ENCODE measurements at places on chromosomes 2 and 18. TPM values are rescaled to one million over a fixed set of nuclear protein-coding genes. Genes with fewer than 3 reads are reported as not detected.

Gene HMSD
- total RNA-seq = 1.8 TPM

Gene CCDC150
- 9.4 TPM for total RNA-seq

GRCh38 chr2:9322576-9322975, 100.8 kb downstream of the ITGB1BP1 start:
- no peak for DNase-seq

Gene AGAP1
- total RNA-seq = 1.4 TPM

GRCh38 chr18:32258558-32259204, 68.8 kb downstream of the MEP1B start:
- no peak for DNase-seq

GRCh38 chr2:130963196-130963848, 126.6 kb downstream of the ARHGEF4 start:
- peak; percentile 9 for DNase-seq

- DNase-seq = no peak
These were observed 319.8 kb upstream of the FIGN start for GRCh38 chr2:164055623-164056022.

Gene C1QL2
- total RNA-seq = not detected

DNA sequence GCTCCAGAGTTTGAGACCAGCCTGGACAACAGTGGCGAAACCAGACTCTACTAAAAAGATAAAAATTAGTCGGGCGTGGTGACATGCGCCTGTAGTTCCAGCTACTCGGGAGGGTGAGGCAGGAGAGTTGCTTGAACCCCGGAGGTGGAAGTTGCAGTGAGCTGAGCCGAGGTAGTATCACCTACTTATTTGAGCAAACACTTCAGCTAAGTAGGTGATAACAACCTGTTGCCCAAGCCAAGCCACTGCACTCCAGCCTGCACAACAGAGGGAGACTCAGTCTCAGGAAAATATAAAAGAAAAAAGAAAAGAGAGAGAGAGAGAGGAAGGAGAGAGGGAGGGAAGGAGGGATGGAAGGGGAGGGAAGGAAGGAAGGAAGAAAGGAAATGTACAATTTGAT, 21.3 kb downstream of the FER1L5 start:
- no peak for DNase-seq

Gene SPP2
- not detected for total RNA-seq

DNA sequence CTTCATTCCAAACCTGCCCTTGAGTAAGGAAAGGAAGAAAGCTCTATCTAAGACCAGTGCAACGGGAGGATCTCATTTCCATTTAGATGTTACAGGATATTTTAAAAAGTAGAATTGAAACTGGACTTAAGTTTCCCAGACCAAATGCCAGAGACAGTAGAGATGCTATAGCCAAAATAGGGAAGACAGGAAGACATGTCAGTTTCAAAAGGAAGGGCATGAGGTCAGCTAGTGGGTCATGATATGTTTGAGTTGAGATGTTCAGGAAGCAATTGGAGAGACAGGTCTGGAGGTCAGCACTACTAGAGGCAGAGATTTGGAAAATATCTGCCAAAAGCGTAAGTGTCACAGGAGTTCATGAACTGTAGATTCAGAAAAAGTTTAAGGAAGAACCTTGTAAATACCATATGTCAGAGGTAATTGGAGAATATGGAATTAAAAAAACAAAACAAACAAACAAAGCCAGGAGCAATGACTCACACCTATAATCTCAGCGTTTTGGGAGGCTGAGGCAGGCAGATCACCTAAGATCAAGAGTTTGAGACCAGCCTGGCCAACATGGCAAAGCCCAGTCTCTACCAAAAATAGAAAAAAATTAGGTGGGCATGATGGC, 50.8 kb downstream of the EPHA4 start:
- no peak for DNase-seq

DNA sequence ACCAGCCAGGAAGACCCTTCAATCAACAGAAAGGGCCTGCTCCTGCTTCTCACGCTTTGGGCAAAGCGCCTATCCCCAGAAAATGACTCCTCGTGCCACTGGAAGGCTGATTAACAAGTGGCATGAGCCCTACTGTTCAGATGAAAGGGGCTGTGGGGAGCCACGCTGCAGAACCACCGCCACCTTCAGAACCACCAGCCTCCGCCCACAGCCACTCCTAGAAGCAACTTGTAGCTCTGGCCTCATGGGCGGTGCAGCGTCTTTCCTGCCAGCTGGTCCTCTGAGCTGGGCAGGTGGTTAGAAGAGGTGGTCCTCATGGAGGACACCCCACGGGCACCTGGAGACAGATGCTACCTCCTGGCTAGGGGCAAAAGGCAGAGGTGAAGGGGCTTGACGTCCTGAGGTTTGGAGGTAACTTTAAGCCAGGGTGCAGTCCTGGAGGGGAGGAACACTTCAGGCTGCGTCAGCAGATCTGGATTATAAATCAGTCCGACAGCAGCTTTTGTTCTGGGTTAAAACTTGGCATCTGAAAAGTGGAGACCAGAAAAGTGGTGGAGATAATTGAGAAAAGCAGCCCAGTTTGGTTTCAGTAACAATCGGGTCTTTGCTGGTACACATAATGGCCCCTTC, 861 bp upstream of the SEMA4C start:
- peak; percentile 52 for DNase-seq

DNA sequence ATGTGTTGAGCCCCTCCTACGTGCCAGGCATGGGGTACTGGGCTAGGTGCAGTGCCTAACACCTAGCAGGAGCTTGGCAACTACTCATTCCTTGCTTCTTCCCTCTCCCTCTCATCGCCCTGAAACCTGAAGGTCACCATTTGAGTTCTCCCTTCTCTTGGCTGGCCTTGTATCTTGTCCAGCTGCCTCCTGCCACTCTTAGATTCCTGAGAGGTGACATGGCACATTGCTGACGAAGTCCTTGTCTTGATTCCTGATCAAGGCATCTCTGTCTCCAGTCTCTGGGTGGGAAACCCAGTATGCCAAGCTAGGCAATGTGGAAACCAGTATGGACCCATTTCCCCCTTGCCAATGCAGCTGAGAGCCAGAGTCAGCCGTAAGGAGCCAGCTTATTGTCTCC, 9.0 kb upstream of the EFR3B start:
- no peak for DNase-seq

DNA sequence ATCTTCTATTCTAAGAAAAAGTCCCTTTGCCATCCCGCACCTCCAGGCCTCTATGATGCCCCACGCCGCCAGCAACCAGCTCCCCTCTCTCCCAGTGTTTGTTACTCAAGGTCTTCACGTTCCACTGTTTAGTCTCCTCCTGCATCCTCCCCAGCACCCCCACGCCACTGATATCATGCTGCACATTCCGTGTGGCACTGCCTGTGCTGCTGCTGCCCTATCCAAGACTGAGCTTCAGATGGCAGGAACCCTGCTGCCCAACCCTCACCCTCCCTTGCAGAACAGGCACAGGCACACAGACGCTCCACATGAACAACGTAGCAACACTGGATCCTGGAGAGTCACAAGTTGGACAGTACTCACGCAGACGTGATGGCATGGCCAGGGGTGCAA, 35.3 kb downstream of the MYO5B start:
- DNase-seq = no peak

Gene CTAGE1
- total RNA-seq = not detected

DNA sequence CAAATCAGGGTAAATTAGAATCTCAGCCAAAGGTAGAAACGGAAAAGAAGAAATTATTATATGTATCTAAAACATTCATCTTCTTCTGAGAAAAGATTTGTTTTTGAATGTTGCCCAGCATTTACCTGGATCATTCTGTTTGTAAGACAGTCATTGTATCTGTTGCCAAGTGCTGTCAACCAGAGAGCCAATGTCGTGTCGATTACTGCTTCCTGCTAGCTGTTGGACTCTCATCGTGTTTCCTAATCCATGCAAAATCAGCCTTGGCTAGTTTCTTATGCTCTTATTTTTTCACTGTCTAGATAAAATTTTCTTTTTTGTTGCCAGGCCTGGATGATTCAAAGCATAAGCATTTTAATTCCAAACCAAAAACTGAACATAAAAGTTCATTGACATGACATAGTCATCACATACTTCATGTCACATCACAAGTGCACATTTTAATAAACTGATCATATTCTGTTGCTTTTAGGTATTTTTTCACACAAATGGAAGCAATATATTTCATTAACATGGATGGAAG, 202.3 kb downstream of the KCNH7 start:
- DNase-seq = no peak

GRCh38 chr2:27307287-27307544, 1.0 kb downstream of the UCN start:
- no peak for DNase-seq

- no peak for DNase-seq
These were observed 114.1 kb downstream of the GFPT1 start for GRCh38 chr2:69272803-69273471.

Gene DUSP28
- 6.9 TPM for total RNA-seq

GRCh38 chr2:17051538-17051937, 385.9 kb upstream of the CYRIA start:
- no peak for DNase-seq

GRCh38 chr18:22932885-22933205, 283 bp upstream of the RBBP8 start:
- DNase-seq = no peak

Gene AOX1
- total RNA-seq = 0.19 TPM

Gene RFX8
- not detected for total RNA-seq

DNA sequence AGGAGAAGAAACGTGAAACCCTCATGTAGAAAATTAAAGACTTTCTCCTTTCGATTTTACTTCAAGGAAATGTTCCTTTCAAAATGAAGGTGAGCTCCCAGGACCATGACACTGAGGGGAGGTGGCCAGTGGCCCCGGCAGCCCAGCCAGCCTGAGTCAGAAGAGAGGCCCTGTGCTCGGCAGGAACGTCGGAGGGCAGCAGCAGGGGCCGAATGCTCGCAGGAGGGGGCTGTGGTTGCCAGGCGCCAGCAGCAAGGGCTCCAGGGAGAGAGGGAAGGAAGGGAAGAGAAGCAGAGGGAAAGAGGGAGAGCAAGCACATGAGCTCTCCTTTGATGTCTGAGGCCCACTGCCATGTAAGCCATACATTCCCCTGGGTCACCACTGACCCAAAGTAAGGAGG, 73.3 kb upstream of the ACKR3 start:
- DNase-seq = no peak

DNA sequence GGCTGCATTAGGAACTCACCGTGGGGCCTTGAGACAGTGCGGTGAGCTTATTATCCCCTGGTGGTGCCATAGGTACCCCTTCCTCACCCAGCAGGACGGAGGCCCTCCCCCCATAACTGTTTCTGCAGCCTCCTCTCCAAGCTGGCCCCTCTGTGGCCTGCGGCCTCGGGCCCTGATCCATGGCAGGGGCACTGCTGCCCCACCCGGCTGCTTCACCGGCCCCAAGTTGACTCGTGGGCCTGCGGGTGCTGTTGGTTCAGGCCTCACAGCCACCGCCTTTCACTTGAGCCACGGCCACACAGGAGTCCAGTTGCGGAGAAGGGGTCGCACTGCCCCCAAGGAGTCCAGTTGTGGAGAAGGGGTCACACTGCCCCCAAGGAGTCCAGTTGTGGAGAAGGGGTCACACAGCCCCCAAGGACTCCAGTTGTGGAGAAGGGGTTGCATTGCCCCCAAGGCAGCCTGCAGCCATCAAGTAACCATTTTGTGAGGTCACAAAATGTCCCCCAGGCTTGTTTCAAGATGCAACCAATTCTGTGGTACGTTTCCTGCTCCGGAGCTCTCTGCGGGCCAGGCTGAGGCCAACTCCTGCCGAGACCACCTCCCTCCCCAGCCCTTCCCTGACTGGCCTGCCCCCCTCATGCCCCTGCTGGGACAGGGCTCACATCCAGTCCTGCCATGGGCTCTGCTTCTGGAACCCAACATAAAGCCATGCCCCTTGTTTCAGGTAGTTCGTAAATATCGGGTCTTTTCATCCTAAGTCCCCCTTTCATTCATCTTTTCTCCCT, 4.6 kb downstream of the LRRFIP1 start:
- DNase-seq = no peak
